ENCODE measurements at places on chromosomes 2 and 18.

GRCh38 chr18:35106013-35106844 is 65.0 kb downstream of the MAPRE2 start:
- H3K27ac ChIP-seq: no peak overlapping the region
- DNase-seq: no peak
- H3K36me3 ChIP-seq: no peaks in the 10 kb centered on the region

DNA sequence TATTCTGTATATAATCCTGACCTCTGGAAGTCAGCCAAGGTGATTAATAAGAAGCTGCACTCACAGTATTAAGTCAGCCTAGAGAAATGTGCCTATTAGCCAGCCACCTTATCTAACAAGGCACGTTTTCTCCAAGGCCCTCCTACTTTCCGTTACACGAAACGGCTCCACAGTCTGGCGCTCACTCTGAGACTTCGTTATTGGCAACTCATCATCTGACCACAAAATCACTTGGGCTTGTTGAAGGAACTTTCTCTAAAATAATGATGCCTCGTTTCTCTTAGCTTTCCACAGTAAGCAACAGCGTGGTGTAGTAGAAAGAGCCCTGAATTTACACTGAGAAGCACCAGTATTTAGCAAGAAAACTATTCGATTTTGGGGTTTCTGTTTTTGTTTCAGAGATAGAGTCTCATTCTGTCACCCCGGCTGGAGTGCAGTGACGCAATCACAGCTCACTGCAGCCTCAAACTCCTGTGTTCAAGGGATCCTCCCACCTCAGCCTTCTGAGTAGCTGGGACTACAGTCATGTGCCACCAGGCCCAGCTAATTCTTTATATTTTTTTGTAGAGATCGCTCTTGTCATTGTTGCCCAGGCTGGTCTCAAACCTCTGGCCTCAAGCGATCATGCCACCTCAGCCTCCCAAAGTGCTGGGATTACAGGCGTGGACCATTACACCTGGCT is 53.6 kb upstream of the SLC14A1 start:
- H3K27ac ChIP-seq: no peak overlapping the region
- peaks cover 12% of the 10 kb centered on the region for H3K4me1 ChIP-seq
- H3K4me3 ChIP-seq: no peak overlapping the region
- no peaks in the 10 kb centered on the region for H3K36me3 ChIP-seq
- DNase-seq: peak; percentile 41

DNA sequence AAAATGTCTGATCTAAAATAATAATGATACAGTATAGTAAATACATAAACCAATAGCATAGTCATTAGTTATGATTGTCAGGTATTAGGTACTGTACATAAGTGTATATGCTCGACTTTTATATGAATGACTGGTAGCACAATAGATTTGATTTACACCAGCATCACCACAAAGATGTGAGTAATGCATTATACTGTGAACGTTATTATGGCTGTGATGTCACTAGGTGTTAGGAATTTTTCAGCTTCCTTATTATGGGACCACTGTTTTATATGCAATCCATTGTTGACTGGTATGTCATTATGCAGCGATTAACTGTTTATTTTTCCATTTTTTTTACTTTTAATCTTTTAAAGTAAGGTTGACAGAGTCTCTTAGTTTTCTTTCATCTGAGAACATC is 23.7 kb downstream of the ATP9B start:
- DNase-seq: no peak
- no peaks in the 10 kb centered on the region for H3K27me3 ChIP-seq
- no peak overlapping the region for H3K4me3 ChIP-seq
- H3K4me1 ChIP-seq: peaks cover 7% of the 10 kb centered on the region
- H3K36me3 ChIP-seq: no peaks in the 10 kb centered on the region

DNA sequence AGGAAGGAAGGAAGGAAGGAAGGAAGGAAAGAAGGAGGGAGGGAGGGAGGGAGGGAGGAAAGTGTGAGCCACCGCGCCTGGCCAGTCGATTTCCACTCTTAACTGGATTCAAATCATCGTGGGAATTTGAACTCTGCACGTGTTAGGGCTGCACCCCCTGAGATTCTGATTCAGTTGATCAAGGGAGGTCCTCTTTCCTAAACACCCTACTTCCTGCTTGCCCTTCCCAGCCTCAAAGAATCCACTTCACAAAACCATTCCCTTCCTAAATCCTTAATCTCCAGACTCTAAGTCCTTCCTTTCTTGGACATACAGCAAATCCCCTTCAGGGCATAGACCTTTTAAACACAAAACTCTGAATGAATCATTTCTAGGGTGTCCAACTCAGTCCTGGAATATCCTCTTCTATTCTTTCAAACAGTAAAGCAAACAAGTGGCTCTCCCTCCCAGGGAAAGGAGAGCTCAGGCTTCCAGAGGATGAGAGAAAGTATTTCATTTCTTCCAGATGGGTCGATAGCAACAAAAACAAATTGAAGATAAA is 68.2 kb upstream of the MBOAT2 start:
- H3K27ac ChIP-seq: peak overlapping the region; percentile 87
- H3K4me3 ChIP-seq: peak overlapping the region; percentile 29
- no peaks in the 10 kb centered on the region for H3K36me3 ChIP-seq
- peak; percentile 73 for DNase-seq

DNA sequence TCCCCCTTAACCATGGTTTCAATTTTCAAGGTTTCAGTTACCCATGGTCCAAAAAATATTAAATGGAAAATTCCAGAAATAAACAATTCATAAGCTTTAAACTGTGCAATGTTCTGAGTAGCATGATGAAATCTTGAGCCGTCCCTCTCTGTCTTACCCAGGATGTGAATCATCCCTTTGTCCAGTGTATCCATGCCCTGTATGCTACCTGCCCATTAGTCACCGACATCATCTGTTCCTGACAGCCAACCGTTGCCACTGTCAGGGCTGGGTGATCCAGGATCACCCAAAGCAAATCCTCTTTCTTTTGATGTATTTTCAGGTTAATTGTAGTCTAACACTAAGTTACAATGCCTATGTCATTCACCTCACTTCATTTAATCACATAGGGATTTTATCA is 15.7 kb upstream of the OLA1 start:
- DNase-seq: peak; percentile 96
- no peaks in the 10 kb centered on the region for H3K36me3 ChIP-seq
- H3K27me3 ChIP-seq: no peaks in the 10 kb centered on the region
- H3K4me1 ChIP-seq: peaks cover 7% of the 10 kb centered on the region

- no peak overlapping the region for H3K4me3 ChIP-seq
- H3K4me1 ChIP-seq: no peaks in the 10 kb centered on the region
- no peaks in the 10 kb centered on the region for H3K36me3 ChIP-seq
- peak; percentile 68 for DNase-seq
- no peak overlapping the region for H3K27ac ChIP-seq
- no peaks in the 10 kb centered on the region for H3K27me3 ChIP-seq
These were observed 43.3 kb upstream of the SERPINB2 start for GRCh38 chr18:63844254-63844653.

- no peaks in the 10 kb centered on the region for H3K36me3 ChIP-seq
- no peak overlapping the region for H3K4me3 ChIP-seq
- no peak overlapping the region for H3K27ac ChIP-seq
These were observed 269.0 kb downstream of the TCF4 start for GRCh38 chr18:55318951-55319441.

DNA sequence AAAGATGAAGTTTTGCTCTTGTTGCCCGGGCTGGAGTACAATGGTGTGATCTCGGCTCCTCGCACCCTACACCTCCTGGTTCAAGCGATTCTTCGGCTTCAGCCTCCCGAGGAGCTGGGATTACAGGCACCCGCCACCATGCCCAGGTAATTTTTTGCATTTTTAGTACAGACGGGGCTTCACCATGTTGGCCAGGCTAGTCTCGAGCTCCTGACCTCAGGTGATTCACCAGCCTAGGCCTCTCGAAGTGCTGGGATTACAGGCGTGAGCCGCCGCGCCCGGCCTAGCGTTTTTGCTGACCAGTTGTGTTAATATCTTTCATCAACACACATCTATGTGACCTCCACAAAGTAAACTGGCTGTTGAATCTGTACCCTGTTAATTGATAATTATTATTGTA is 49.4 kb upstream of the KLHL14 start:
- DNase-seq: no peak
- no peaks in the 10 kb centered on the region for H3K36me3 ChIP-seq
- H3K27me3 ChIP-seq: peaks cover 52% of the 10 kb centered on the region
- H3K4me1 ChIP-seq: no peaks in the 10 kb centered on the region
- H3K27ac ChIP-seq: no peak overlapping the region

- no peaks in the 10 kb centered on the region for H3K4me1 ChIP-seq
- no peak overlapping the region for H3K27ac ChIP-seq
- H3K4me3 ChIP-seq: no peak overlapping the region
- no peak for DNase-seq
These were observed 108.4 kb downstream of the CAMKMT start for GRCh38 chr2:44470151-44470550.

DNA sequence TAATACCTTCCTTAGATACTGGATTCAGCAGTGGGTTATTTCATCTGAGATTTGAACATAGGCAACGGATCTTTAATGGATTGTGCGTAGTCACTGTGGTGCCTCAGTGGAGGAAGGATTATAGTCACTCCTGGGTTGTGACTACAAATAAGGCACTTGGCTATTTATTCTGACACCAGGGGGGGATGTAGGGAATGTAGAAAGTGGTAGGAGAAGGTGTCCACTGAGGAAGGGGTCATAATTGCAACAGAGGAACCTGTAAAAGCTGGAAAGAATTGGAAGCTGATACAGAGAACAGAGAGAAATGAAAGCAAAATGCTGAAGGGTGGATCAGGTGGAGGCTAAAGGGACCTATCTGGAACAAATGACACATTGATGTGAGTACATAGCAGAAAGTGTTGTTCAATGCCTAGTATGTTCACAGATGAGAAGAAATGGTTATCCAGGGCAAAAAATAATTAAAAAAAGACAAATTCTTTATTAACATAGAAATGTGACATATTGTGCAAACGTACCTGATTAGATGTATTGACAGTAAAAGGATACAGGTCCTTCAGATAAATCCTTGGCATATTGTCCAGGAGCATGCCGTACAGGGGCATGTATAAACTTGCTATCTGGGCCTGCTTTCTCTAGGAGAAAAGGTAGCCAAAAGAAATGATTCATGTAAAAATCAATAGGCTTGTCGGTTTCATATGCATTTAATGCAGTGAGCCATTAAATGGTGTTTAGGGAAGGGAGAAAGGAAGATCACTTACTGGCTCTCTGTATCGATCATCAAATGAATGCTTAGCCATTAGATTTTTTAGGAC is 91.2 kb upstream of the CCDC195 start:
- H3K36me3 ChIP-seq: no peaks in the 10 kb centered on the region
- H3K27ac ChIP-seq: no peak overlapping the region
- no peak overlapping the region for H3K4me3 ChIP-seq
- no peaks in the 10 kb centered on the region for H3K27me3 ChIP-seq

DNA sequence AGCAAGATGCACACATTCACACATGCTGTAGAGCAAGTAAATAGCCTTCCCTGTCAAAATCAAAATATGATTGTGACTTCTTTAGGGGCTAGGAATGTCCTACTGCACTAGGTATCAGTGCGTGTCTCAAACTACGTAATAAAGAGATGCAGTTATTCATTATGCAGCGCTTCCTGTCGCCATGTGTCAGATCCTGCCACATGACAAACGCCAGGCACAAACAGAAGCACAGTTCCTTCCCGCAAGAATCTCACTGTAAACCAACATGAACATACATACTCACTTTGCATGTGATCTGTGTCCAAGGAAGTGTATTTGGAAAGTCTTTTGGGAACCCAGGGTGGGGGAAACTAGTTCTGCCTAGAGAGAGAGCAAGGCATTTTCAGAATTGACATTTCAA is 599.9 kb downstream of the RNF144A start:
- no peak overlapping the region for H3K4me3 ChIP-seq
- H3K27ac ChIP-seq: no peak overlapping the region
- no peaks in the 10 kb centered on the region for H3K27me3 ChIP-seq
- no peaks in the 10 kb centered on the region for H3K36me3 ChIP-seq
- H3K4me1 ChIP-seq: no peaks in the 10 kb centered on the region

- H3K4me3 ChIP-seq: no peak overlapping the region
- no peak for DNase-seq
- H3K4me1 ChIP-seq: no peaks in the 10 kb centered on the region
- H3K27ac ChIP-seq: no peak overlapping the region
These were observed 648.1 kb downstream of the CPS1 start for GRCh38 chr2:211204456-211204855.

DNA sequence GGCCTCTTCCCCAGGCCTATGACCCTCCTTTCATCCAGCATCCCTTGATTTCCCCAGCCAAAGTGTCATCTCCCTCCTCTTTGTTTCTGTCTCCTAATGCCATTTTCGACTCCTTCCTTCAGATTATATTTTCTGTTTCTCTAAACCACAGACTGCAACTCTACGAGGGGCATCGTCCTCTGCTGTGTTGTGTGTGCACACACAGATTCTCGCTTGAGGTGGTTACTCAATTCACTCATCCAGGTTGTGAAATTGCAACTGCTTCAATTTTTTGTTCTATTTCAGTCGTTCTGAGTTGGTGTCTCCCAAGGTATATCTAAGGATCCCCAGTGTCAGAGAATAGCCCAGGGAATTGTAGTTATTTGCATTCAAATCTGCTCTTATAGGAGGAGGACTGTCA is 113.5 kb upstream of the NDUFV2 start:
- H3K4me1 ChIP-seq: peaks cover 23% of the 10 kb centered on the region
- H3K36me3 ChIP-seq: no peaks in the 10 kb centered on the region

DNA sequence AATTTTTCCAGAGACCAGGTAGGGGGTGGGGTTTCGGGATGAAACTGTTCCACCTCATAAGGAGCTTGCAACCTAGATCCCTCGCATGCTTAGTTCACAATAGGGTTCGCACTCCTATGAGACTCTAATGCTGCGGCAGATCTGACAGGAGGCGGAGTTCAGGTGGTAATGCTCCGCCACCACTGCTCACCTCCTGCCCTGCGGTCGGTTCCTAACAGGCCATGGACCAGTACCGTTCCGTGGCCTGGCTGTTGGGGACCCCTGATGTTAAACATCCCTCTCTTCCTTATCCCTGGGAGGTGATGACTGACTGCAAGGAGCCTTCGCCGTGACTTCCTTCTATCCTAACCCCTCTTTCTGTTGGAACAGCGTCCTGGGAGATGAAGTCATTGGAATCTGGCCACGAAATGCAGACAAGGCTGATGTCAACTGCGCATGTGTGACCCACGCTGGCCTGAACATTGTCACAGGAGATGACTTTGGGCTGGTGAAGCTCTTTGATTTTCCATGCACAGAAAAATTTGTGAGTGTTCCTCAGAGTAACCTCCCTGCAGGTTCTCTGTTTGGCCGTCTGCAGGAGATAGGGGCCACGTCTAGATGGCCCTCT is 82.4 kb downstream of the RTN4 start:
- peaks cover 45% of the 10 kb centered on the region for H3K4me1 ChIP-seq
- H3K27ac ChIP-seq: no peak overlapping the region
- DNase-seq: no peak
- H3K27me3 ChIP-seq: no peaks in the 10 kb centered on the region
- H3K36me3 ChIP-seq: peaks cover 78% of the 10 kb centered on the region

GRCh38 chr2:139454251-139454650 is 674.1 kb upstream of the NXPH2 start:
- no peaks in the 10 kb centered on the region for H3K36me3 ChIP-seq
- no peak overlapping the region for H3K27ac ChIP-seq
- H3K27me3 ChIP-seq: no peaks in the 10 kb centered on the region
- no peaks in the 10 kb centered on the region for H3K4me1 ChIP-seq

- peaks cover 8% of the 10 kb centered on the region for H3K4me1 ChIP-seq
- no peak for DNase-seq
- H3K36me3 ChIP-seq: no peaks in the 10 kb centered on the region
- H3K27me3 ChIP-seq: no peaks in the 10 kb centered on the region
- no peak overlapping the region for H3K4me3 ChIP-seq
These were observed 11.3 kb upstream of the COPS8 start for GRCh38 chr2:237074211-237074993.

GRCh38 chr18:43642727-43643330 is 365.5 kb upstream of the SYT4 start:
- no peak overlapping the region for H3K27ac ChIP-seq
- no peaks in the 10 kb centered on the region for H3K4me1 ChIP-seq
- H3K27me3 ChIP-seq: no peaks in the 10 kb centered on the region
- DNase-seq: no peak
- H3K4me3 ChIP-seq: no peak overlapping the region

Measured in MCF 10A (cell line).